Erythroblast (primary cell): ENCODE measurements at places on chromosomes 7 and 10.
A peak's percentile ranks its signal among the peaks of the same experiment; 100 is the strongest.

DNA sequence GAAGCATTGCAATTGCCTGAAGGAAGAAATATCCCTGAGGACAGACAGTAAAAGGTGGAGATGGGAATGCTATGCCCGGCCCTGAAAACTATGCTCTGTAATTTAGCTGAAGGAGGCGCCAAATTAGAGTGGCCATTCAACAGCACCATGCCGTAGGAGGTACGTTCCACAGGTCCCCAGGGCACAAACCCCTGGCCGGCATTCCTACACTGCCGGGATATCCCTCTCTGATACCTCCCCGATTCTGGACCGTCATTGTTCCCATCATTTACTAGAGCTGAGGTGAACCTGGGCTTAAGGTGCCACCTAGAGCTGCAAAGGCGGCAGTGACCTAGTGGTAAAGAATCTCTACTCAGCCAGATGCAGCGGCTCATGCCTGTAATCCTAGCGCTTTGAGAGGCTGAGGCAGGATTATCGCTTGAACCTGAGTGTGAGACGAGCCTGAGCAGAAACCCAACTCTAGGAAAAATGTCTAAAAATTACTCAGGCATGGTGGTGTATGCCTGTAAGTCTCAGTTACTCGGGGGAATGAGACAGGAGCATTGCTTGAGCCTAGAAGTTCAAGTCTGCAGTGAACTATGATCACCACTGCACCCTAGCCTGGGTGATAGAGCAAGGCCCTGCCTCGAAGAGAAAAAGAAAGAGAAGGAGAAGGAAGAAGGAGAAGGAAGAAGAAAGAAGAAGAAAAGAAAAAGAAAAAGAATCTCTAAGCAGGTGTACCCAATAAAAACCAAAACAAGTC is 53.0 kb upstream of the TNKS2 start:
- no peak for DNase-seq

GRCh38 chr10:68869623-68870022 is 31.5 kb upstream of the DDX50 start:
- DNase-seq: no peak

- no peak for DNase-seq
Observed at GRCh38 chr7:25456467-25457171, 228.3 kb upstream of the NPVF start.

DNA sequence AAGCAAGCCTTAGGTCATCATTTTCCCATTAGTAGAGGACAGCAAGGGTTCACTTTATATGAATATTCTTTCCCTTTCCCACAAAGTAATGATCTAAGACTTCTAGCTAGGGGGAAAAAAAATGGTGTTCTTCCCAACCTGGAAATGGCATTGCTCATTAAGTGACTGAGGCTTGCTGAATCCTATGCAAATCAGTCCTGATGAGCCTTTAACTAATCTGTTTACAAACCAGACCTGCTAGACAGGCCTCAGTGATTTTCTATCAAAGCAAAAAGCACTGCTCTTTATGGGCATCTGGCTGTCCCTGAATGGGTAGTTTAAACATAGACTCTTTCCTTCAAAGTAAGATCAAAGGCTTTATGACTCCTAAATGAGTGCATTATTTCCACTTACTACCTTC is 146.3 kb downstream of the HIBADH start:
- DNase-seq: no peak

DNA sequence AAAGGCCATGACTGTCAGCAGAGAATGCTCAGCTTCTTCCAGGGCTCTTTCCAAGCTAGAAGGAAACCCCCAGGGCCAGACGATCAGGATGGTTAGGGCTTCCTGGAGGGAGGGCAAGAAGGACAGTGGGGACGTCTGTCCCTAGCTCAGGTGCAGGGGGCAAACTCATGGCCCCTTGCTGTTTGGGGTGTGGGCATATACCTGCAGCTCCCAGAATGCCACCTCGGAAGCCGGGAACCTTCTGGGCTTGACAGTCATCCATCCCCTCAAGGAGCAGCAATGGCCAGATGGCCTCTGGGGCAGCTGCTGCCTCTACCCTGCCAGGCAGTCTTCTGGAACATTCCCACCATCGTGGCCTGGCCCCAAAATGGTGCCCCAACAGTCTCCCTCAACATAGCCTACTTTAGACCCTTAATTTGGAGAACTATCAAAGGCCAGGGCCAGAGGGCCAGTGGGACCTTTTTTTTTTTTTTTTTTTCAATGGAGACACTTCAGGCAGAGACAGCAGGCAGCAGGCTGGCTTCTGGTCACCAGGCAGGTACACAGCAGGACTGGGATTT is 40.2 kb upstream of the ZMIZ1 start:
- DNase-seq: no peak

GRCh38 chr7:37915438-37915837 is 1.2 kb downstream of the SFRP4 start:
- peak; percentile 8 for DNase-seq

DNA sequence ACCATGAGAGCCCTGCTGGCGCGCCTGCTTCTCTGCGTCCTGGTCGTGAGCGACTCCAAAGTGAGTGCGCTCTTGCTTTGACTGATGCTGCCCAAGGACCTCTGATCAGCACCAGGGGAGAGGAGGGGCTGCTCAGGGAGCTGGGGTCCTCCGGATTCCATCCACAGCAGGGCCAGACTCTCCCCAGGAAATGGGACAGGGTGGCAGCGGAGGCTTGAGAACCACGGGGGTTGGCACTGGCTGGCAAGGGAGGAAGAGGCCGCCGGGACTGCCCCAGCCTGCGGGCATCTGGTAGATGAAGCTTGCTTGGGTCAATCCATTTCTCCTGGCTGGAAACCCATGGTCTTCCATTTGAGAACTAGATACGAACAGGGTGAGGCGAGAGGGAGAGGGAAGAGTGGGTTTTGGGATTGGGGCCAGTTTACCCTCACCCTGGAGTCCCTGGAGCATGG is 647 bp downstream of the PLAU start:
- DNase-seq: no peak

GRCh38 chr10:106672517-106673175 is 491.9 kb downstream of the SORCS1 start:
- DNase-seq: no peak

DNA sequence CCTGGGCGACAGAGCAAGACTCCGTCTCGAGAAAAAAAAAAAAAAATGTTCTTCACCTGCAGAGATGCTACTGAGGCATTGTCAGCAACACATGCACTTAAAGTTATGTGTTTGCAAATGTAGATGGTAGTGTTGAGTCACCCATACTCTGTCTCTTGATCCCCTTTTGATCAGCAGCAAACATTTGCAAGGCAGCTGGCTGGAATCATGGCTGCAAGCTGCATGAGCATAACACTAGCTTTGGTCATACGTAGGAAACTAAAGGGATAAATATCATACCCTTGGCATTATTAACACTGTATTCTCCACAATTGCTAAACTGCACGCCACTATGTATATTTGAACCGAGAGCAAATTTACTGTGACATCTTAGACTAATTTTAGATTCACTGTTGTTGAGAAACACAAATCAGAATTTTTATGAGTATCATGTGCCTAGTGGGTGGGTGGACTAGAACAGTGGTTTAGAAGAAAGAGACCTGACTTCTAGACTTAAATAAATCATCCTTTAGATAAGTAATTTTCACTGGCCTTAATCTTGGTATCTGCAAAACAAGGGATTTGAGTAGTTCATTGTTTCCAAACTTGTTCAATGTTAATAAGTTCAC is 229.3 kb upstream of the MEOX2 start:
- DNase-seq: no peak

DNA sequence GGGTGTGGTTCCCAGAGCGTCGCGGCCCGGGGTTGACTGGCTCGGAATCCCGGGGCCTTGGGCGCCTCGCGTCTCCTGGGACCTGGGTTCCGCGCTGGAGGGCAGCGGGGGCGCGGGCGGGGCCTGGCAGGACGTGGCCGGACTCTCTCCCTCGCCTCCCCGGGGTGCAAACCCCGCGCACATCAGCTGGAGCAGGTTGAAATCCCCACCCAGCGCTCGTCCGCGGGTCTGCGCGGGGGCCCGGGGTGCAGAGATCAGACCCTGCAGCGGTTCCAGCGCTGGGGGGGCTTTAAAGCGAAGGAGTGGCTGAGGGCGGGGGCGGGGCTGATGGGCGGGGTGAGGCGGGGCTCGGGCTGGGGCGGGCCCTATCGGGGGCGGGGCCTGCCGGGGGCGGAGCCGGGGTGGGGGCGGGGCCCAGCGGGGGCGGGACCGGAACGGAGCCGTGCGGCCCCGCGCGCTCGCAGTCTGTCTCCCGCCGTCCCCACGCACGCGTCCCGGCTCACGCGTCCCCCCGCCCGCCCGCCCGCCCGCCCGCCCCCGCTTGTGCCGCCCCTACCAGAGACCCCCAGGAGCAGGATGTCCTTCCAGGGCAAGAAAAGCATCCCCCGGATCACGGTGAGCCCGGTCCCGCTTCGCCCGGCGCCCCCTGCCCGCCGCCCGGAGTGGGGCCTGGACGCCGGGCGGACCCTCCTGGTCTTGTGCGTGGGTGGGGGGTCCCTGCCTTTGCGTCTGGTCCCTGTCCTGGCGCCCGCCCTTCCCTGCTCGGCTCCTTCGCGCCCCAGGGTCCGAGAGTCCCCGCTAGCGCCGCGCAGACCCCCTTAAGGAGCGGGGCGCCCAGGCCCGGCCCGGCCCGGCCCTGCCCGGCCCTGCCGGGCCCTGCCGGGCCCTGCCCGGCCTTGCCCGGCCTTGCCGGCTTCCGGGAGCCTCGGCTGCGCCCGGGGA is at the start of gene DPYSL4:
Gene DPYSL4 (plus strand): TSS at position 461 of the 942 bp plus-strand sequence. CDS start 116 bp downstream, at position 577.
- DNase-seq: peak; percentile 43

GRCh38 chr10:4883079-4883739 is 57.2 kb downstream of the AKR1E2 start:
- DNase-seq: peak; percentile 7

DNA sequence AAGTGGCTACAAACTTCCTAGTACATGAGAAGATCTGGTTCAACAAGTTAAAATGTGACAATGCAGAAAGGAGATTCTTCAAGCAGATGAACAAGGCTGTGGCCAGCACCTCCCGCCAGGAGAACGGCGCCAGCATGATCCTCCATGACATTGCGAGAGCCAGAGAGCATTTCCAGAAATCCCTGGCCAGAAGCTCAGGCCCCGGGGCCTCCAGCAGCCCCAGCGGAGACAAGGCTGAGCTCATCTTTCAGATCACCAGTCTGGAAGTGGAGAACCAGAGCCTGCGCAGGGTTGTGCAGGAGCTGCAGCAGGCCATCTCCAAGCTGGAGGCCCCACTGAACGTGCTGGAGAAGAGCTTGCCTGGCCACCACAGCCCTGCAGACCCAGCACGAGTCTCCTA is 40.1 kb upstream of the ZNF273 start:
- DNase-seq: no peak

DNA sequence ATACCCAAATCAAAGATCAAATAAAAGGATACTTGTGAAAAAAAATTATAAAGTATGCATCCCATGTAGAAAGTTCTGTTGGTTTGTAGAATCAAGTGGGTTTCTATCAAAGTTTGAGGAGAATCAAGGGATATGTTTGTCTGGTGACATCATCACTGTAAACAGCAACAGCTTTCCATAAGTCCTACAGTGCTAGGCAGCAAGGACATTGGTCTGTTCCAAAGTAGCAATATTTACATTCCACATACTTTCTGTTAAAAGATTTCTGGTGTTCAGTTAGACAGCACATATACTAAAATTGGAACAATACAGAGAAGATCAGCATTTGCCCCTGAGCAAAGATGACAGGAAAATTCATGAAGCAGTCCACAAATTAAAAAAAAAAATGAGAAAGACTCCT is 683.9 kb downstream of the XPNPEP1 start:
- no peak for DNase-seq

DNA sequence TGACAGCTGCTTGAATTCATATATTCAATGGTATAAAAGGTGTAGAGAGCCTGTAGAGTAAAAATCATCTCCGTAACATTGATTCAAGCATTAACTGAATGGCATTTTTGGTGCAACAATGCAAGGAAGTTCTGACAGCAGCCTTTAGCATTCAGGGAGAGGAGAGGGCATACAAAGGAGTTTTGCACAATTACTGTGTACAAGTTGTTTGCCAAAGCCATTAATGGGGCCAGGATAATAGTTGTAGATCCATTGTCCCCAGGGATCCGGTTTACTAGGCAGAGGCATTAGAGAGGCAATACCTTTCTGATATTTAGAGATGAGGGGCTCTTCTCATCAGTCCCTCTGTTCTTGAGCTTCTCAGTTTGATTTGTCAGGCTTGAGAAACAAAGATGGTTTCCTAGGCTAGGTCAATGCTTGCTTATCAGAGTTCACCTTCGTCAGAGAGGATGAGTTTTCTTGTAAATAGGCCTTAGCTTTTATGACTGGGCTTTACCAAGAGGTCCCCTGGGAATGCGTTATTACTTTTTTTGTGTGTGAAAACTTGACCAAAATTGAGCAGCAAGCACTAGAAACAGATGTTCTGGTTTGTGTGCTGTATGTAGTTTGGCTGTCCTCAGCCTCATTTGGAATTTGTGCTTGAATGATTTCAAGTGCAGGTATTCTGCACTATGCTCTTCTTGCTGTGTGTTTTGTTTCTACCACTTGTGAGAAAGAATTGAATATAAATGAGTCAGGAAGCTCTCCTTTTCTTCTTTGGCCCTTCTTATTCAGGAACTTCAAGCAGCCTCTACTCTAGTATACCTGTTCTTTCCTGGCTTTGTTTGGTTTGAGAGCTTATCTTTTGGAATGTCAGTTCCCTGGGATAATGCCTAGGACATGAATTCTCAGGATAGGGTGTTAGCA is 32.0 kb downstream of the SND1 start:
- DNase-seq: no peak

DNA sequence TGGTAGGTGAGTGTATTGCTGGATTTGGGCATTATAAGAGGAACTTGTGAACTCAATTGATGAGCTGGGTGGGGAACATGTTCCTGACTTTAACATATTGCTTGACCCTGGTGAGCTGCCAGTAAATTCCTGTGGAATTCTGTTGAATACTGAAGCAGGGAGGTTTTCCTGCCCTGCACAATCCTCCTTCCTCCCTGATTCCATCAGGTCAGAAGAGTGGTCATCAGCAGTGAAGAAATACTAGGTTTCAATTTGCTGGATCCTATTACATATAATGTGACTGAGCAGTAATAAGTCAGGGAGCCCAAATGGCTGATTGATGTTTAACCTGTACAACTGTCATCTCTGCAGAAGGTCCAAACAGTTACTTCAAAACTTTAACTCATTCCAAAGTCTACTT is 581.2 kb downstream of the SUGCT start:
- DNase-seq: no peak

GRCh38 chr7:113649556-113649955 is 269.3 kb downstream of the PPP1R3A start:
- no peak for DNase-seq

DNA sequence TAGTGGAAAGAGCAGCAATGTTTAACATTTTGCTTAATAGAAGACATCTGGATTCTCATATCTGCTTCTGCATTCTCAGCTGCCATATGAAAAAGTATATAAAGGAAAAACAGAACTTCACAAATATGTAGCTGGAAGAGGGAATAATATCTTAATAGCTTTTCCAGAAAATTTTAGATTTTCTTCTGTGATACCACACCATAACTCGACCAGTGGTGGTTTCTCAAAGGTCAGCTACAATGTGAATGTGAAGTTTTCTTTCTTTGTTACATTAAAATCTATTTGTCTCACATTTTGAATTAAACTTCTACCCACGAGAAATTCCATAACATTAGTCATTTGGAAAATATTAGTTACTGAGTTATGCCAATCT is 339.8 kb downstream of the PARD3 start:
- no peak for DNase-seq

GRCh38 chr10:119339109-119339508 is 131.7 kb downstream of the GRK5 start:
- no peak for DNase-seq

- DNase-seq: no peak
Observed at GRCh38 chr10:20890491-20891337, 6.4 kb downstream of the NEBL start.

GRCh38 chr7:80900583-80901576 is 18.0 kb downstream of the SEMA3C start:
- no peak for DNase-seq

GRCh38 chr10:67175354-67175753 is 249.5 kb downstream of the LRRTM3 start:
- no peak for DNase-seq

- DNase-seq: no peak
Observed at GRCh38 chr7:112484671-112485167, 3.9 kb downstream of the LSMEM1 start.
